ENCODE measurements at places on chromosomes 7 and 10.

DNA sequence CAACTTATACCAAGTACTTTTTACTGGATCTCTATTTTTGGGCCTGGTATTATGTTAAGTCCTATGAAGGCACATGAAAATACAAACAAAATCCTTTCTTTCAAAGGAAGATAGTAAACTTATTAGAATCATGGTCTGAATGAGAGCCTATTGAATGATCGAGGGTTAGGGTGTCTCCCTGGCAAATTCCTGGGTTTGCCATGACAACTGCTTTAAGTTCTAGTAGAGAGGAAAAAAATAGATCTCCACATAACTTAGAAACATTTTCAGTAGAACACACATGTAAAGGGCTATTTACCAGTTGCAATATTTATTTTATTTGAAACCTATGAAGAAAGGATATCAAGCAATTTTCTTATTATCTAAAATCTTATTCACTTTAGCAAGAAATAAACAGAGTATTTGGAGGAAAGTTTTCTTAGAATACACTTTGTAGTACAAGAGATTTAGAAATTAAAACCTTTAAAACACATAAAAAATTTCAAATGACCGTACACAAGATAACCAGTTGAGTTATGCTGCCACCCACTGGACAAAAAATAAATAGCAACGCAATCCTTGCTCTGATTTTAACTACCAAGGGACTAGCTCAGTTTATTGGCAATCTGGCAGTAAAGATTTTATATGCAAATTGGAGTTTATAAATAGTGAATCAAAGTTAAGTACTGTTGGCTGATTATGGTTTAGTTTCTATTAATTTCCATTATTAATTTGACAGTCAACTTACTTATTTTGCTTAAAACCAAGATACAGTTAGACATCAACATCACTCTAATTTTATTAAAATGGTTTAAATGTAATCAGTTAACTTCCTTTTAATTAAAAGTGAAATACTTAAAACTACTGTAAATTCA is 33.9 kb downstream of the CACUL1 start:
- DNase-seq, result peak; percentile 44

DNA sequence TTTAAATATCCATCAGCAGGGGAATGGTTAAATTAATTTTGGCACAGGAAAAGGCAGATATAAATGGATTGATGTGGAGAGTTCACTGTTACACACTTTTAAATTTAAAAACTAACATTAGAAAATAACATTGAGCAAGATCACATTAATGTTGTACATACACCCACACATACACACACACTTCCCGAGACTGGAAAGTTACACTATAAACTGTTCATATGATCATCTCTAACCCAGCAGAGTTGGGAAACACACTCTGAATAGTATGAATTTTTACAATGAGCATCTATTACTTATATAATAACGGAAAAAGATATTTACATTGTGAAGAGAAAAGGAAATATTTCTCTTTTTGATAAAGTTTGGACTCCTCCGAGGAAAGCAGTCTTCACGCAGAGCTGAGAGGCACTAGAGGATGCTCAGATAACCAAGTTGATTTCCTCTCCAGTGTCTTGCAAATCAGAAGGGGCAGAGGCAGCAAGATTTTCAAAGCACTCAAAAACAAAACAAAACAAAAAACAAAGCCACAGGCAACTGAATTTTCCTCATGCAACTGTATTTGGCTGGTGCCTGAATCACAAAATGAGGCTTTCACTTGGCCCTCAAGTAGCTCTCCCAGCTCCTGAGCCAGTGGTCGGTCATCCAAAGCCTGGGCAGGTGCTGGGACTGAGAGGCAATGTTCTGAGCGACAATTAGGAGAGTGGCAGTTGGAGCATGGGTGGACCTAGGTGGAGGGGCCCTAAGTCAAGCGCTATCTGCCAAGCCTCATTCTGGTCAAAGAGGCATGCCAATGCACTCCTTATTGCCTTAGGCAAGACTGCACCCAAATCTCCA is 10.5 kb upstream of the GATAD1 start:
- DNase-seq, result no peak

DNA sequence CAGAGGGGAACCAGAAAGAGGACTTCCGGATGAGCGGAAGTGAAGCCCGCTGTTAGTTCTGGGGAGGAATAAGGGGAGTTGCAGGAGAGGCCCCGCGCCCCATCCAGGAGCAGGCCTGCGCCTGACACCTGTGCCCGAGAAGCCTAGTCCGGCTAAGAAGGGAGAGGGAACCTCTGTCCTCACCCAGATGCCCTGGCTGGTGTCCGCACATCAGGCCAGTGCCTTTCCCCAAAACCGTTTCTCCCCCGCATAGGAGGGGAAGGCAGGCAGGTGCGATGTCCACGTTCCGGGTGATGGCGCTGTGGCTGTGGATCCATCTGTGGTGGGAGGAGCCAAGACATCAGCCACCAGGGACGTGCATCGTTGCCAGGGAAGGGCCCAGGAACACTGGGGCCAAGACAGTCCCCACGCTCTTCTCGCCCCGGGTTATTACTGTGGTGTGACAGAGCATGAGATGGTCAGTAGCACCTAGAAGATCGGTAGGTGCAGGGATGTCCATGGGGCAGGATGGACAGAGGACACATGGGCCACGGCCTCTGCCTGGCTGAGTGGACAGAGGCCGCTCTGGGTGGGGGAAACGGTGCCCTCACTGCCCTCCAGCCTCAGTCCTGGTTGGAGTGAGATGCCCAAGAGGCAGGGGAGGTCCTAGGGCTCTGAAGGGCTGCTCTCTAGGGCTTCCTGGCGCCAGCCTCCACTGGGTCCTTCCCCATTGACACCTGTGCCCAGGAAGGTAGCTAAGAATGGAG is 262.7 kb downstream of the CELF2 start:
- DNase-seq, result no peak

DNA sequence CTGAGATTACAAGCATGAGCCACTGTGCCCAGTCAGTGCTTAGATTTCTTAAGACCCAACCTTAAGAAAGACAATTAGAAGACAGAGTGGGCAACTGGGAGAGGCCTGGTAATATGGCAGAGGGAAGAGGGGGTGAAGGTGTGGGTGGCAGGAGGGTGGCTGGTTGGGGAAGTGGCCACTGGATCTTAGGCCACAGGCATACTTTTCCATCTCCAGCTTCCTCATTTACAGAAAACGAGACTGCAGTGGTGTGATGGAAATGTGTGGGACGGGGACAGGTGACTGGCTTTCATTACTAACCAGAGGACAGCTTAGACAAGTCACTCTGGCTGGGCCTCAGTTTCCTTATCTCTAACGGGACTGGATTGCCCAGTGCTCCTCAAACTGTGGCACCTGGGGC is 1.0 kb upstream of the FFAR4 start:
- no peak for DNase-seq

- no peak for DNase-seq
Measured at GRCh38 chr10:20767028-20767427, 130.1 kb downstream of the NEBL start.

DNA sequence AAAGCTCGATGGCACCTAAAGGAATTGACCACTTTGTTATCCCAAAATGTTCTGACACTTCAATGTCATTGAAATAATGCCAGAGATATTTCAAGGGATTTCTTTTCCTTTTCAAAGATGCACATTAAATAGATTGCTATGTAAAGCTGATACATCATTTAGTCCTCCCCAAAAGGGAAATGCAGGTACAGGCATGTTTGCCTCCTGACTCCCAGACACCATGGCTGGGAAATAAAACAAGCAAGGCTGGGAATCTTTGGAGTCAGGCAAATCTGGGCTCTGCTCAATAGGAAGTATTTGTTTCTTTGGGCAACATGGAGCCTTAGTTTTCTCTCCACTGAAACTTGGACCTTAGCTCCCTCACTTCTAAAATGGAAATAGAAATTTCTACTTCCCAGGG is 230.8 kb upstream of the LRRTM3 start:
- no peak for DNase-seq

GRCh38 chr10:29702273-29703164 is 67.7 kb upstream of the SVIL start:
- no peak for DNase-seq

DNA sequence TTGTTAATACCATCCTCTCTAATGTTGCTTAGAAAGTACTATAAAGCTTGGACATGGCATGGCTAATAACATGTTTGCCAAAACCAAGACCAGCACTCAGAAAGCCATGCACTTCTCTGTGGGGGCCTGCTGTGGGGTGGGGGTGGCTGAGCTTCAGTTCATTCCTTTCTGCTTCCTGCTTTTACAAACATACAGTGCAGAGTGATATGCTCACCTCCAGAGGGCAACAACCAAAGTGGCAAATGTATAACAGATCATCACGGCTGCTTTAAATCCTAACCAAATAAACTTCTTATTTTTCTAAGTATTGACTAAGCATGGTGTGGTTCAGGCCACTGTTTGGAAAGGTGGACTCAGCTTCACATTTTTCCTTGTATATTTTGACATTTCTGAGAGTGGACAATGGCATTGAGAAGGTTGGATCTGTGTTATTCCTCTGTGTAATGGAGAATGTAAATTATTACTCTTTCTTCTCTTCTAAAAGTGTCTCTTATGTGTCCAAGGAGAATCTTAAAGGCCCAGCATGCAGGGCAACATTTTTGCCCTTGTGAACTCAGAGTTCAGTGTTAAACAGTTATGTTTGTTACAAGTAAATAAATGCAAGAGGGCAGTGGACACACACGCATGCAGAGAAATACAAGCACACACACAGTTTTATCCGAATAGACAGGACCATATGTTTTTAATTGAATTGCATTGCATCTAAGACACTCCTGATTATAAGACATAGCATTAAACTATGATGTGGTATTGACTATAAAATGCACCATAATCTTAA is 186.1 kb downstream of the HERPUD2 start:
- DNase-seq, result no peak

GRCh38 chr7:2197436-2198155 is 35.1 kb downstream of the MAD1L1 start:
- DNase-seq, result no peak

DNA sequence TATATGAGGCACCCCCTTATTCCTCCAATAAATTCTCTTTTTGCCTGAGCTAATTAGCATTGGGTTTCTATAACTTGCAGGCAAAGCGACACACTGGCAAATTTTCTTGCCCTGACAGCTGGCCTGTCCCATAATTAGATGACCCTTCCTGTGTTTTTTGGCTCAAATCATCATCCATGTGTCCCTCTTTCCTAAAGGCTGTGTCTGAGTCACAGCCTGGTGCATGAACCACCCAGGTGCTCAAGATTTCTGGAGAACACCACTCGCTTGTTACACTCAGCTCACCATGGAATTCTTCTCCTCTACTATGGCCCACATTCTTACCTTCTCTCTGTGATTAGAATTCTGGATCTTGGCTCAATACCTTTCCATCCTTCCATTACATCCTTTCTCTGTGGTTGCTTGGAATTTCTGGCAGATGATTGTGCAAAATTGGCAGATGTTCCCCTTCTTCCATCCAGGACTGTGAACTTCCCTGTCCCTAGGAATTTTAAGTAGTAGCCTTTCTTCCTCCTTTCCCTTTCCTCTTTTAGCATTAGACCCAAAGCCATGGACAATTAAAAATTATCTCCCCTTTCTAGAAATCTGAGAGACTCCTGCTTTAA is 116.0 kb upstream of the ANKRD1 start:
- no peak for DNase-seq

DNA sequence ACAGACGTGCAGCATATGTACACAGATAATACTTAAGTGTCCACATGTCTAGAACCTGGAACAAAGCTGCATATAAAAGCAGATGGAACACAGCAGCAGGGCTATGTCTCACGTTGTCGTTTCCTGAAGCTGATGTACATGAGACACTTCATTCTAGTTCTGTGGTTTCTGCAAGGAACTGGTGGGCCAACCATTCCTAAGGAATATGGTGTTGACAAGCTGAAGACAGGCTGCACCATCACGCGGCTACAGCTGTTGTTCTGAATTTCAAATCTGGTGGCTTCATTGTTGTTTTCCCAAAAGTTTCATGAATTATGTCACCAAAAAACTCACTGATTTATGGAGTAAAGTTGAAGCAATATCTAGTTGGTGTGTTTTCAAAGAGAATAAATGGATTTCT is 33.7 kb downstream of the PRKAG2 start:
- no peak for DNase-seq

- no peak for DNase-seq
Measured at GRCh38 chr10:60253484-60253883, 136.2 kb downstream of the ANK3 start.

DNA sequence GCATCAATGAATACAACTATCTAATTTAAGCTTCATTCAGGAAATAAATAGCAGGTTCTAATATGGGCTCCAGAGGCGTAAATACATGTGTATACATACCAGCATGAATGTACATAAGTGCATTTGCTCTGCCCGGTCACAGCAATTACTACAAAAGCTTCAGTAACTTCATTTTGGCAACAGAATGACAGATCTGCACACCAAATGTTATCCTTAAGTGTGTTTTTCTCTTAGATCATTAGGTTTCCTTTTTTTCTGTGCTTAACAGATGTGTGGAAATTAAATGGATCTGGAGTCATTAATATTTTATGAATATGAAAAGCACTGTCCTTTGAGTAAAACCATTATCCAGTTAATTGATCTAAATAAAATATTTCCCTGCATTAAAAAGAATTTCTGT is 159.0 kb upstream of the MEOX2 start:
- DNase-seq, result no peak

- DNase-seq, result no peak
Measured at GRCh38 chr7:86785641-86786040, 141.9 kb downstream of the GRM3 start.

GRCh38 chr7:2488272-2488645 is 12.1 kb upstream of the GRIFIN start:
- no peak for DNase-seq

DNA sequence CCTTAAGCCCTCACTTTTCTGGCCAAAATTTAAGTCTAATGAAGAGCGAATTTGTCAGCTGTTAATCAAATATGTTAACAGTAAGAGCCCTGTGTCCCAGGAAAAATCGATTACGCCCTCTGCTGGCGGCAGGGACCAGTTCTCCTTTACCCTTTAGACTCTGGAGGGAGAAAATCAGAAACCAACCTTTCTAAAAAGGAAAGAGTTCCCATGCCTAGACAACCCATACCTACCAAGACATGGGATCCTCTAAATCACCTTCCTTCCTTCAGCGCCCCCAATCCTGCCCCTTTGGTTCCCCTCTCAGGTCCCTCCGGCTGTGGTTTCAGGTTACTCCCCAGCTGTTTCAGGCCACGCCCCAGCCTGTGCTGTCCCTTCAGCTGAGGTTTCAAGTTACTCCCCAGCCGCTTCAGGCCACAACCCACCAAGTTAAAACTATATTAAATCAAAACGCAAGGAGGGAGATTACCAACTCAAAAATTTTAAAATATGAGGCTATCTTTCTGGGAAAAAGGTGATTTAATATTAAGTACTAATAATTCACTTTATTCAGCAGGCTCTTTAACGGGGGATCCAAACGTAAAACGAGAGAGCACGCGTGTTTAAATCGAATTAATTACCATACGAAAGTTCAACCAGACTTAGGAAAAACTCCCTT is 1.4 kb upstream of the AKR1B15 start:
- DNase-seq, result peak; percentile 72

GRCh38 chr10:79053481-79054202 is 15.1 kb upstream of the ZMIZ1 start:
- no peak for DNase-seq

GRCh38 chr10:70887804-70888800 is at the start of gene PCBD1:
PCBD1 (minus strand) TSS chr10:70888565; CDS start chr10:70888533, 32 bp downstream.
- peak; percentile 33 for DNase-seq

DNA sequence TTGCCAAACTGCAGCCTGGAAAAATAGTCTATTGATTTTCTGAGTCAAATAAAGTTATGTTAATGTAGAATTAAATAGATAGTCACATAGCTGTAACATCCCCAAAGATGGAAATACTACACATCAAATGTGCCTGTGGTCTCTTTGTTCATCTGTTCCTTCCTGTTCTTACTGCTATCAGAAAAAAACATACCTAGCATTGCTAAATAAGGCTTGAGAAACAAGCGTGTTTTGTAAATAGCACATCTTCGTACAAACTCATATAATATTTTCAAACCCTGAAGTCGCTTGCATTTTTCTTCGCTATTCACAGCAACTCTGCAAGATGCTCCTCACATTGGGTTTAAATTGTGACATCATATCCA is 116.1 kb downstream of the KLF6 start:
- DNase-seq, result no peak

Data from stimulated activated CD4-positive, alpha-beta T cell treated with anti-CD3 and anti-CD28 coated beads, Interleukin-4, amount 100 ng/mL, for 48 hours (primary cell).